NCI-H82 (cell line): ENCODE measurements at places on chromosomes 2 and 18.

GRCh38 chr2:206164261-206164862, 4.7 kb downstream of the EEF1B2 start:
- DNase-seq: peak; percentile 53

DNA sequence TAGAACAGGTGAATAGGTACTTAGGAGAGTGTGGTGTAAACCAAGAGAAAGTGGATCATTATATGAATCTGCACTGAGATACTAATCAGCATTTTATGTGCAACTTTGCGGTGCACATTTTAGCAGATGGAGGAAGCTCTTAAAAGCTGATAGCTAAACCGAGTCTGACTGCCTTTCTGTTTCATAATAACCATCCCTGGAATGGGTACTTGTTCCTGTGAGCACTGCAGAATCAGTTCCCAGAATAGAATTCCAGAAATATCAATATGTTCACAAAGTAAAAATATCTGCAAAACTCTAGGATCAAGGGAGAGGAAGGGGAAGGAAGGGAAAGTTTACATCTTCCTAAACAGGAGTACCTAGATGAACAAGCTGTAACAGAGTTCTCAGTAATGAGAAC, 432.2 kb upstream of the HNRNPA3 start:
- no peak for DNase-seq

GRCh38 chr2:107322416-107322815, 436.4 kb upstream of the ST6GAL2 start:
- no peak for DNase-seq

GRCh38 chr2:236131073-236131692, 37.0 kb downstream of the GBX2 start:
- no peak for DNase-seq

DNA sequence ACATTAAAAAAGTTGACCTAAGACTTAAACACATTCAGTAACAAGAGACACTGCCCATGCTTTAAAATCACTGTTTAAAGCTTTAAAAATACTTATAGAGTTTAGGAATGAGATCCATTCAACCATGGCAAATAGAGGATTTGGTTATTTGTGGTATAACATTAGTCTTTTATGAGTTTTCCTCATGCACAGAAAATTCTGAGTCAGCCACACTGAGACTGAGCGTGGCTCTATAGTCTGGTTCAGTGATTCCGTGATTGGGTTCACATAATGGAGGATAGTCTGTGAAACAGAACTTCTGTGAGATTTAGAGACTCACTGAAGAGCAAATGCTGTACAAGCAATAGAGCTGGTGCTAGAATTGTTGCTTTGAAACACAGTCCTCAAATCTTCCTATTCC, 1502.4 kb upstream of the PIK3C3 start:
- DNase-seq: no peak

- DNase-seq: no peak
These were observed 491.8 kb upstream of the NRP2 start for GRCh38 chr2:205190528-205190927.
